ENCODE measurements at places on chromosomes 16 and 17. TPM values are rescaled to one million over a fixed set of nuclear protein-coding genes. Genes with fewer than 3 reads are reported as not detected.

GRCh38 chr16:30967795-30968194 is 10.2 kb downstream of the SETD1A start:
- DNase-seq = no peak

- DNase-seq = no peak
These were observed 113.5 kb upstream of the FAM20A start for GRCh38 chr17:68714676-68715075.

- DNase-seq = no peak
These were observed 11.4 kb upstream of the MRPS23 start for GRCh38 chr17:57861000-57861789.

DNA sequence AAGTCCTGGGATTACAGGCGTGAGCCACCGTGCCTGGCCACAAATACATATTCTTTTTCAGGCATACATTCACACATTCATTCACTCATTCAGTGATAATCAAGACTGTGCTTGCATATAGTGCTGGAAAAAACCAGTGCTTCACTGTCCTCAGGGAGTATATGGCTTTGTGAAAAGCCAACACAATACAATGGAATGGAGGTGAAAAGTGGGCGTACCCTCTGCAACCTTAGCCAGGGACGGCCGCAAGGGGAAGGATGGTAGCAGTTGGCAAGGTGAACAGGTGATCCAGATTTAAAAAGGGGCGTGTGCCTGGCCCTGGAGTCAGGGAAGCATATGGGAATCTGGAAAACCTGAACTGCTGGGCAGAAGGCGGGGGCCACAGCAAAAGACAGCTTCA is 18.1 kb upstream of the GAN start:
- no peak for DNase-seq

DNA sequence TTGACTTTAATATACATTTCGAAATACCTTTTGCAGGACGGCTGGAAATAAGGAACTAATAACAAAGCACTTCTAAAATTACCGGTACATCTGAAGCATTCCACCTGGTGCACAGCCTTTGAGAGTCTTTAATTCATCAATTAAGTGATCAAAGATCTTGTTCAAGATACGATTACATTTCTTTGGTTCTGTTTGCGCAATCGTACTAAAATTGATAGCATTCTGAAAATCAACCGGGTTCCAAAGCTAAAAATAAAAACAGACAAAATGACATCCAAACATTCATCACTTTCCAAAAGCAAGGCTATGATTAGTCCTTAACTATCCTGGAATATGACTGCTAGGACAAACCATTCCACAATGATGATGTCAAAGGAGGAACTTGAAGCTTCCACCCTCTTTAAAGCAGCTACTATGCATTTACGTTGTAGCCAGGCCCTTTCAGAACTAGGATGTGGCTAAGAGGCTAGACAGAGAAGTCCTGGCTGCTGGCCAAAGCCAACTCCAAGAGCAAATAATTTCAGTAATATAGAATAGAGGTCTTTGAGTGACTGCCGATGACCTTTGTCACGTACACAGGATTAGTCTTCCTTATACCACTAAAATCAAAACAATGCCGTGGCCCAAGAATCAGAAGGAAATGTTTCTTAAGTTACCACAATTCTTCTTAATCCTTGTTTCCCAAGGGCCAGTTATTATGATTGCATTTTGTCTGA is 299.8 kb upstream of the PSMD7 start:
- DNase-seq = no peak

DNA sequence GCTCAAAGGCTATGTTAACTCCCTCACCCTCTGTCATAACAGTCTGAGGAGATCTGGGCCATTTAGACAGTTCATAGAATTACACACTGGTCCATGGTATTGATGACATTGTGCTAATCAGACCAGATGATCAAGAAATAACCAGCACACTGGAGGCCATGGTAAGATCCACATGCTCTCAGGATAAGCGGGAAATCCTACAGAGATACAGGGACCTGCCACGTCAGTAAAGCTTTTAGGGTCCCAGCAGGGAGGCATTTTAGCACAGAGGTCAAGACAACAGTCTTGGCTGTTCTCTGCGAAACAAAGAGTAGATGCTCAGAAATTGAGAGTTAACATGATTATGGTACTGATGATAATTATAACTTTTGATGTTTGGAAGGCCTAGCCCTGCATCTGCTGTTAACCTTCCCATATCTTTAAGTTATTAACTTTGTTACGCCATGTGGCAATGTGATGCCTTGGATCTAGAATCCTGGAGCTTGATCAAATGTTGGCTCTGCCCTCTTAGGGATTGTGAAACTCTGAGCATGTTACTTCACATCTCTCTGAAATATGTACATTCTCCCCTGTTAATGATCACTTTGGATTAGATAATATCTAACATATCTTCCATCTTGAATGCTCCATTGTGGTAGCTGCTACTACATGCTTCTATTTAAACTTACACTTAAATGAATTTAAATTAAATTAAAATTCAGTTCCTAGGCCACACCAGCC is 172.0 kb upstream of the SOX9 start:
- DNase-seq = no peak

GRCh38 chr17:57890857-57891232 is 41.0 kb upstream of the MRPS23 start:
- DNase-seq = no peak

- DNase-seq = no peak
These were observed 8.1 kb downstream of the DOC2B start for GRCh38 chr17:173166-173911.

GRCh38 chr17:4235372-4236279 is 28.2 kb downstream of the ANKFY1 start:
- DNase-seq = no peak

DNA sequence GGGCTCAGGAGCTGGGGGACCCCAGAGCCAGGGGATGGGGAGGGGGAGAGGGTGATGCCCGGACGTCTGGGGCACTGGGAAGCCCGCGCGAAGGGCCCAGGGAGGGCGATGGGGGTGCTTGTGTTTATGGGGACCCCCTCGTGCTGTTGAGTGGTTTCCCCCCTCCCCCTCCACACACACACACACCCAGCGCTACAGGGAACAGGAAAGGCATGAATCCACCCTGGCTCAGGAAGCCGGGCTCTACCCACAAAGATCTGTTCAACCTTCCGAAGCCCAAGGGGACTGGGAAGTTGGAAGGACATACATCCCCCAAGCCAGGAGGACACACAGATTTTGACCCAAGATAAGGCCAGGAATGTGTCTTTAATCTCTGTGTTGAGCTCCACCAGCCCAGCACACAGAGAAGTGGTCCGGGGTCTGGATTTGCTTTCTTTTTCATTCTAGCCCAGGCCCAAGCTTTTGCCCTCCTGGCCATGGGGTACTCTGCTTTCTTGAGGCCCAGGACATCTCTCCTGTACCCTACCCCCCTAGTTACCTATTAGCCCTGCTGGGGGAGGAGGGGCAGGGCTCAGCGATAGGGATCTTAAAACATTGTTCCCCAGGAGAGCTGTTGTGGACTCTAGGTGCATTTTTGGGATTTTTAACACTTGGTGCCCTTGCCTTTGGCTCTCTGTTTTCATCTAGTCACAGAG is 1.2 kb downstream of the UBALD2 start:
- no peak for DNase-seq

DNA sequence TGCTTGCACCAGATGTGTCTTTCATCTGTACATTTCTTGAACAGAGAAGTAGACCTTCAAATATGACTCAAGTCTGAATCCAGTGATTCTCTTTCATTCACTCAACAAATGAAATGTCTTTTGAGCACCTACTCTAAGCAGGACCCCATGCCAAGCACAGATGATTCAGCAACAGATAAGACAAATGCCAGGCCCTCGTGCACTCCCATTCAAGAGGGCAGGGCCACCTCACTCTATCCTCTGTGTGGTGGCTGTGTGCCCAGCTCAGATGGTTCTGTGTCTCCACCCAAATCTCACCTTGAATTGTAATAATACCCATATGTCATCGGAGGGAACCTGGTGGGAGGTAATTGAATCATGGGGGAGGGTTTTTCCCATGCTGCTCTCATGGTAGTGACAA is 74.1 kb upstream of the NKD1 start:
- no peak for DNase-seq

- DNase-seq = no peak
These were observed 40.4 kb downstream of the TNRC6A start for GRCh38 chr16:24769806-24770205.

- no peak for DNase-seq
These were observed 6.2 kb upstream of the TBKBP1 start for GRCh38 chr17:47687748-47688147.

GRCh38 chr17:48102043-48102750 is 919 bp upstream of the CBX1 start:
- DNase-seq = no peak

DNA sequence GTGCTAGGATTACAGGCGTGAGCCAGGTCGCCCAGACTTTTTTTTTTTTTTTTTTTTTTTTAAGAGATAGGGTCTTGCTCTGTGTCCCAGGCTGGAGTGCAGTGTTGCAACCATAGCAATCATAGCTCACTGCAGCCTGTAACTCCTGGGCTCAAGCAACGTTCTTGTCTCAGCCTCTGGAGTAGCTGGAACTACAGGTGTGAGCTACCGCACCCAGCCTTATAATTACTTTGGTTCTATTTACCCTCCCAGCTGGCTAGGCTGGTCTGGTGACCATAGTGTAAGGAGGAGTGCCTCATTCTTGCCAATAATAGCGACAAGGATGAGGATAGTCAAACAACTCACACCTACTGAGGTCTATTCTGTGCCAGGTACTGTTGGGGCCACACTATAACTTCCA is 39.6 kb upstream of the USP7 start:
- DNase-seq = no peak

DNA sequence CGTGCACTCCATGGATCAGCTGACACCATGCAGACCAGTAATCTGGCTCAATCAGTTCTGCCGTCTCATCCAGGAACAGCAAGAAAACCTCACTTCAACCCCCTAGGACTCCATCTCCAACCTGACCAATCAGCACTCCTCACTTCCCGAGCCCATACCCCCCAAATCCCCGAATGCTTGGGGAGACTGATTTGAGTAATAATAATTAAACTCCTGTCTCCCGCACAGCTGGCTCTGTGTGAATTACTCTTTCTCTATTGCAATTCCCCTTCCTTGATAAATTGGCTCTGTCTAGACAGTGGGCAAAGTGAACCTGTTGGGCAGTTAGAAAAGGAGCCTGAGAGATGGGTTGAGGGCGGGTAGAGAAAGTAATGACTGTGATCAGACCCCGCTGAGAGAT is 320.0 kb downstream of the HAPSTR1 start:
- DNase-seq = no peak

- no peak for DNase-seq
These were observed 143.8 kb downstream of the CLEC16A start for GRCh38 chr16:11088074-11088730.

GRCh38 chr17:63270610-63271009 is 175.5 kb downstream of the CYB561 start:
- DNase-seq = no peak

DNA sequence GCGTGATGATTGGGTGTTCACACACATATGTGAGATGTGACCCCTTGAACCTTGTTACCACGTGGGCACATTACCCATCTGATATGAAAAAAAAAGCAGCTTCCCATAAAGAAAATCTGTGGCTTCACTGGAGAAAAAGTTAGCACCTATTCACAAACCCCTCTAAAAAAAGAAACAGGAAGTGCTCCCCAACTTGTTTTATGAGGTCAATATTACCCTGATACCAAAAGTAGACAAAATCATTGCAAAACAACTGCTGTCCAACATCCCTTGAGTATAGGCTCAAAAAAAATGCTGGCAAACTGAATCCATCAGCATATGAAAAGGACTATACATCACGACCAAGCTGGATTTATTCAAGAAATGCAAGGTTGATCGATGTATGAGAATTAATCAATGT is 99.7 kb upstream of the RBL2 start:
- DNase-seq = no peak

DNA sequence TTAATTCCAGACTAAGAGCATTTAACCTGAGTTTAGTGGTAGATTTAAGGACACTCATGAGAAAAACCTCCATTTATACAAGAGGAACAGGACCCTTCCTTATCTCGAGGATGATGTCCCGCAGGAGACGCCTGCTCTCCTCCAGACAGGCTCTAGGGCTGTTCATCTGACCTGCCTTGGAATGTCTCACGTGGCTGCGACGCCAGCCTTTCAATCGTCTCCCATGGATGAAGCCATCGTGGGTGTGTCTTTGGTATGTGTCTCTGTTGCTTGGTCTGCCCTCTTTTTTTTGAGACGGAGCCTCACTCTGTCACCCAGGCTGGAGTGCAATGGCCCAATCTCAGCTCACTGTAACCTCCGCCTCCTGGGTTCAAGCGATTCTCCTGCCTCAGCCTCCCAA is 16.5 kb downstream of the CHMP6 start:
- no peak for DNase-seq

- no peak for DNase-seq
These were observed 1091.0 kb downstream of the CDH8 start for GRCh38 chr16:60945225-60945624.

GRCh38 chr17:40443988-40444899 is 994 bp downstream of the IGFBP4 start:
- no peak for DNase-seq

DNA sequence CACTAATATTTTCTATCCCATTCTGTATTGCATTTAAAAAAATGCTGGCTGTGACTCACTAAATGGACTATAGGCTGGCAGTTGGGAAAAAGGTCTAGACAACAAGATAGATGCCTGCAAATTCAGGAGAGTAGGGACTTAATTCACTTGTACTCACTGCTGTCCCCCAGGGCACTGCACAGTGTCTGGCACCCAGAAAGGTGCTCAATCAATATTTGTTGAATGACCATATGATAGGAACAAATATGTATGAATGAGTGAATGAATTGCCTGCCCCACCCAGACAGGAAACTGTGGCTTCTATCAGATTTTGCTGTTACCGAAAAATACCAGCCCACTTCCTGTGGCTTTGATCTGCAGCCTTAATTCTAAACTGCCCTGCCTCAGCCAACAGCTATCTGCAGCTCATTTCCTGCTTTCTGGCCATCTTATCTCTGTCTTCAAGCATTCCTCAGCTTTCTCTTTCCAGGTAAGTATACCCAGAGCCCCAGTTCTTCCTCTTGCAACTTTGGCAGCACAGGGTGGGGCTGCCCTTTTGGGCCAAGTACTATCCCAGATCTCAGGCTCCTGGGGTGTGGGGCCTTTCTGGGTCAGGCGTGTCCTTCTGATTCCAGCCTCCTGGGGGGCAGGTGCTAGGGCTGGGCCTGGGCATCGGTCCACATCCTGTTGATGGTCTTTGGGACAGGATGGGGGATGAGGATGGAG is 15.3 kb upstream of the TNS4 start:
- DNase-seq = peak; percentile 85

- DNase-seq = no peak
These were observed 78.3 kb downstream of the IRX3 start for GRCh38 chr16:54208237-54208636.

GRCh38 chr17:71919186-71919585 is 201.6 kb upstream of the SOX9 start:
- no peak for DNase-seq

GRCh38 chr17:80195671-80196529 is 24.2 kb downstream of the SGSH start:
- peak; percentile 59 for DNase-seq

HOXB4 gene
- total RNA-seq = 7.7 TPM

FHOD1 gene
- total RNA-seq = 23.7 TPM

PGAP6 gene
- total RNA-seq = 91.9 TPM

ZPBP2 gene
- 0.51 TPM for total RNA-seq

ASPHD1 gene
- total RNA-seq = 0.97 TPM

SCNN1G gene
- total RNA-seq = not detected

SLC26A11 gene
- total RNA-seq = 63.0 TPM

GRAPL gene
- 25.1 TPM for total RNA-seq

KRT33A gene
- not detected for total RNA-seq

C16orf96 gene
- 0.70 TPM for total RNA-seq

CCL2 gene
- total RNA-seq = not detected

CES3 gene
- total RNA-seq = not detected

BAIAP2 gene
- 12.3 TPM for total RNA-seq

ZNF319 gene
- total RNA-seq = 11.2 TPM

SLC5A10 gene
- not detected for total RNA-seq

SEZ6L2 gene
- total RNA-seq = not detected

KRT12 gene
- not detected for total RNA-seq
